ENCODE measurements at places on chromosomes 11 and 22. TPM values are rescaled to one million over a fixed set of nuclear protein-coding genes. Genes with fewer than 3 reads are reported as not detected.

Gene TMEM191C
- total RNA-seq: 1.2 TPM

GRCh38 chr11:85941380-85941973 lies 86.3 kb downstream of the CCDC83 start:
- peak; percentile 49 for DNase-seq

- no peak for DNase-seq
These were observed 134.7 kb downstream of the HIPK3 start for GRCh38 chr11:33391893-33392251.

GRCh38 chr11:37199082-37199481 lies 601.0 kb upstream of the RAG2 start:
- no peak for DNase-seq

DNA sequence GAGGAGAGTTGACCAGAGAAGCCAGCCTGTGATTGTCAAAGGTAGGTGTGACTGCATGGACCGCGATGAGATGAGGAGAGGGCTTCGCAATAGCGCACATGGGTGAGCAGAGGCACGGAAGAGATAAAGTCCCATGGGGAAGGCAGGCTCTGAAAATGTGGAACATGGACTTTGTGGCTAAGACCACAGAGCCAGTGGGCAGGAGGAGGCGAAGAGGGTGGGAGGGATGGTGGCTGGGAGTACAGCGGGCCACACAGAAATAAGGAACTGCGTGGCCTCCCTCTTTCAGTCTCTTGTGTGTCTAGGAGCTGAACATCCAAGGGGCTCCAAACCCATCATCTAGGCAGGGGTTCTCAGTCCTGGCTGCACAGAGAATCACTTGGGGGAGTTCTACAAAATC lies 98.6 kb downstream of the TENM4 start:
- no peak for DNase-seq

GRCh38 chr11:114400216-114400914 lies at the start of the genes C11orf71 and RBM7:
Gene C11orf71 (minus strand): TSS chr11:114400511. CDS start chr11:114400331, 180 bp downstream.
Gene RBM7 (plus strand): TSS chr11:114400666. CDS start chr11:114400672, 6 bp downstream.
- peak; percentile 91 for DNase-seq

All from A172 (cell line).